ENCODE measurements at places on chromosomes 3 and 15. TPM values are rescaled to one million over a fixed set of nuclear protein-coding genes. Genes with fewer than 3 reads are reported as not detected.

DNA sequence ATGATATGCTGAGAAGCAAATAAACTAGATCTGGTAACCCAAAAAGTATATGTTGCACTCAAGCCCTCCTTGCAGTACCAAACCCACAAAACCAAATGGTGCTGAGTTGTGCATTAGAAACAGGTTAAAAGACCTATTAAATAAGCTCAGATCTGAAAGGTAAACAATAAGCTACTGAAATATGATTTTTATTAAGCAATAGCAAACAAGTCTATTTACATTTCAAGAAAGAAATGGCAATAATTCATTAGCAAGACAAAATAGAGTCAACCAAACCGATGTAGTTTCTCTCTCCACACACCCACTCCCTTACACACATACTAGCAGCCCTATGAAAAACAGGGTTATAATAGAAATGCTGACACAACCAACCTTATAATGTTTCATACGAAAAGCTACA is 760.3 kb downstream of the FHIT start:
- DNase-seq: no peak

- DNase-seq: no peak
Measured at GRCh38 chr3:116030131-116030850, 407.0 kb downstream of the GAP43 start.

- no peak for DNase-seq
Measured at GRCh38 chr3:114221165-114221880, 16.1 kb downstream of the ZNF80 start.

GRCh38 chr3:4805662-4806061 is 173.6 kb upstream of the BHLHE40 start:
- no peak for DNase-seq

- DNase-seq: no peak
Measured at GRCh38 chr3:106125321-106125720, 256.5 kb upstream of the CBLB start.

GRCh38 chr3:42652251-42652610 is 1.3 kb upstream of the ZBTB47 start:
- DNase-seq: no peak

- DNase-seq: no peak
Measured at GRCh38 chr15:48175126-48175525, 3.0 kb downstream of the MYEF2 start.

The CCNB2 gene
- 179 TPM for polyA plus RNA-seq

DNA sequence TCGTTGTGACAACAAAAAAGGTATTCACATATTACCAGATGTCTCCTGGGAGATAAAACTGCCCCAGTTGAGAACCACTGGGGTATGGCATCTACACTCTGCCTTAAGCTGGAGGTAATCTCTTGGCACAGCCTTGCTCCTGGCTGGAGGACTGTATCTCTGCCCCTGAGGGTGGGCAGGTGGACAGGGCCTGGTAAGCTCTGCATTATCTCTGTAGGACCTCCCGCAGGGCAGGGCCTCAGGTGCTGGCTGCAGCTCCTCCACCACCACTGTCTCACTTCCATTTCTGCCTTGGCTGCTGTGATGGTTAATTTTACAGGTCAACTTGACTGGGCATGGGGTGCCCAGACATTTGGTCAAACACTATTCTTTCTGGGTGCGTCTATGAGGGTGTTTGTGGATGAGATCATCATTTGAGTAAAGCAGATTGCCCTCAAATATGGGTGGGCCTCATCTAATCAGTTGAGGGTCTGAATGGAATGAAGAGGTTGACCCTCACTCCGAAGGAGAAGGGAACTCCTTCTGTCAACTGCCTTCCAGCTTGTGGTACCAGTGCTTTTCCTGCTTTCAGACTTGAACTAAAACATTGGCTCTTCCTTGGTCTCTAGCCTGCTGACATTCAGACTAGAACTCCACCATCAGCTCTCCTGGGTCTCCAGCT is 9.8 kb upstream of the RHCG start:
- no peak for DNase-seq

The KLHL25 gene
- 19.6 TPM for polyA plus RNA-seq

DNA sequence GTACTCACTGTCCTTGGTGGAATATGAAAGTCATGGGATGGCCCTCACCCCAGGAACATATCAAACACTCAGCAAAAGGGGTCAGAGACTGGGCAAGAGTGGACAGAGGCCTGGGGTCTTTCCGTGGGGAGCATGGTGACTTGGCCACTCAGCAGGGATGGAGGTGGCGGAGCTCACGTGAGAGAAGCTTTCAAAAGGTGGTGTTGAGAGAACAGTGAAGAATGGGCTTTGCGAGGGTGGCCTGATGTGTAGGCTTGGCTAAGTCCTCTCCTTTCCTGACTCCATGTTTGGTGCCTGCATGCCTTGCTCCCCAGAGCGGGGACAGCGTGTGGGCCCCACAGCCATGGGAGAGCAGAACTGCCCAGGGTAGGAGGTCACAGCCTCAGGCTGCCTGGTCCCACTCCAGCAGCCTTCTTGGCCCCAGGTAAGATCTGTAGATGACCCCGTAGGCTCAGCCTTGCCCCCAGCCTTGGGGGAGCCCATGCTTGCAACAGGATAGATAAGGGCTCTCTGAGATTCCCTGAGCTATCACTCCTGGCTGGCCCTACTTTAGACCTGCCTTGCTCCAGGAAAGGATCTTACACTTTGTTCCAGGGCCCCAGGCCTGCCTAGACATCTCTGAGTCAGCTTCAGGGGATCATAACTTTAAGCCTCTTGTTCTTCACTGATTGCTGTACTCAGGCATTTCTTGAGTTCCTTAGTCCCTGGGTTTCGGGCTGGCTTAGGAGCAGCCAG is 17.0 kb downstream of the RPLP1 start:
- DNase-seq: no peak

DNA sequence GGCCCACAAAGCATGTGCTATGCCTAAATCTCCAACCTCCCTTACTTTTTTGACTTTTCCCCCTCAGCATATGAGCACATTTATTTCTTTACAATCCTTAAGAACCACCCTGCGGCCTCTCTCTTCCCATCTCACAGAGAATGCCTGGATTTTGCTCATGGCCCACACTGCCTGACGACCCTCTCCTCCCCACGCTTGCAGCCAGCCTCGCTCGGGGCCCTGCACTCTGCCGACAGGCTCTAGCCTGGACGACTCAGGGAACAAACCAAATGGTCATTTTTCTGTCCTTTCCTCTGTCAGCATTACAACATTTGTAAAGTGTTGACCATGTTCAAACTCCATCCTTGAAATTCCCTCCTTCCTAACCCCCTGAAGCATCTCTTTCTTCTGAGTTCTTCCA is 11.7 kb downstream of the HES1 start:
- DNase-seq: no peak

The GABRG3 gene
- polyA plus RNA-seq: 13.4 TPM

DNA sequence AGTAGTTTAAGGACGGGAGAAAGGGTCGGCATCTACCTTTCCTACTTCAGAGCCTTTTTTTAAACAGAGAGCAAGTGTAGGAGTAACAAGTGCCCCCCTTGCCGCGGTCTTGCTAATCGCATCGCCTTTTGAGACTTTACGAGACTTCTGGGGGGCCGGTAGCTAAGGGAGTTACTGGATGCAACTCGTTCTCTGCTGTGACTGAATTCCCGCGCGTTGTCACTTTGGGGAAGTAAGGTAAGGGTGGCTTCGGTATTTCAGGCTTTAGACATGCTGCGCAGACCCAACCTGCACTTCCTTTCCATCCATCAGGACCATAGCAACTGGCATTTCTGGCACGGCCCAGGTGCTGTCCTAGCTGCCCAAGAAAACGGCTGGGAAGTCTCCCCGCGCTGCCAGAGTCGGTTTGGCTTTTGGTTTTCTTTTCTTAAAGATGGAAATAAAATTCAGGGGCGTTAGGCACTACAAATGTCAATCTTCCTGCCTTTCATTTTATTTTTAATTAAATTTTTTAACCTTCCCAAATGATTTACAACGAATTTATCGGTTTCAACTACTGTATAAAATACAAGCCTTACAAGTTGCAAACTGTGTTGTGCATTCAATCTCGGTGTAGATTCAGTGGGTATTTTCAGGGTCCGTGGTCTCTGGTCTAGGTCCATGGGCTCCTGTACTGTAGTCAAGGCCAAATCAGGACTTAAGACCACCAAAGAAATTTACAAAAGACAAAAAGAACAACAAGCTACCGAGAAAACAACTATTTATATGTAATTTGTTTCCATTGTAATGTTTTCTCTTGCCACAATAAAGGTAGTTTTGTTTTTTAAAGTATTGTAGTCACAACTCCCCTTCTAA is 3.5 kb downstream of the MECOM start:
- DNase-seq: no peak

All from testis (tissue), 5 donors.